Stimulated activated CD4-positive, alpha-beta T cell treated with anti-CD3 and anti-CD28 coated beads, Interleukin-4, amount 100 ng/mL, for 48 hours (primary cell): ENCODE measurements at places on chromosomes 1 and 21.
A peak's percentile ranks its signal among the peaks of the same experiment; 100 is the strongest.

- DNase-seq: no peak
Measured at GRCh38 chr1:50822035-50822776, 137.9 kb downstream of the FAF1 start.

DNA sequence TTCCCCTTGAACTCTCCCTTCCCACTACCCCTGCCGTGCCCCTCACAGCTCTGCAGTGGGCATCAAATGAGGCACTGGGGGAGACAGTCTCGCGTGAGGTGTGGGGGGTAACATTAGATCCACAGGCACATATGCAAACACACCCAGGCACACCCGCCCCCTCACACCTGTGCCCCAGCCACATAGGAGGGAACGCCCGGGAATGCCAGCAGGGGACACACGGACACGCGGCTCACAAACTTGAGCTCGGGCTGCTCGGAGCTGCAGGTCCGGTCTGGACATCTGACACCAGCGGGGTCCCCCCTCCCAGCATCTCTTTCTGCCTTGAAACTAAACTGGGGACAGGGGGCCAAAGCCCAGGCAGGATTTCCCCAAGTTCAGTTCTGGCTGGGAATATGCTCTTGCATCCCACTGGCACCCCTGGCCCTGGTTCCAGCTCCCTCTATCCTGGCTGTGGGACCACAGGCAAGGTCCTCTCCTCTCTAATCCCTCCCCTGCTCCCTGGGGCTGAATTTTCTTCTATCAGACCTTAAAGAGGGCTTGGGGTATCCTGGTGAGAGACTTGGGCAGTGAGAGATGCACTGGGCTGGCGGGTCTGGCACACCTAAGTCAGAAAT, 30.6 kb downstream of the CDCP2 start:
- DNase-seq: no peak

DNA sequence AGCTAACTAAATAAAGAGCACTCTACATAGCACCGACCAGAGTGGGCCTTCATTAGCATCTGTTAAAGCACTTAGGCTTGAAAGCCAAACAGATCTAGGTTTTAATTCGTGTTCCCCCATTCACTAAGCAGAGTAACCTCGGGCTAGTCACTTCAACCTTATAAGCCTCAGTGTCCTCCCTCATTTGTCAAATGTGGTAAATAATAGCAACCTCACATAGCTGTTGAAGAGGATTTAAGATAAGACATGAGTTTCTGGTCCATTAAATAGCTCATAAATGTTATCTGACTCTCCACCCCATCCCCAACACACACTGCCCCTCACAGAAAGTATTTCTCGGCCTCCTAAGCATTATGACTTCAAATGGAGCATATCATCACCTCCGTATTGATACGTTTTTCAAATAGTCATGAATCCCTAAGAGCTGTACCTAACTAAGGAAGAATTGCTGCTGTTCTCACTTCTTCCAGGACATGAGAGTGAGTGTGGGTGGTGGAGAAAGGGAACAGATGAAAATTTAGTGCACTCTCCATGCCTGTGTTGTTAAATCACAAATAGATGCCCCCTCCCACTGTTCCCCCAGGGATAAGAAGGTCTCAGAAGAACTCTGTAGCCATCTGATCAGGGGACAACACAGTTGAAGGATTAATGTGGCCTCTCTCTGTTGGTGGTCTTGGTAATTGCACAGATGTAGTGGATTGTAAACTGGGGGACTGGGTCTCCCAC, 47.6 kb downstream of the PLPP3 start:
- DNase-seq: no peak

DNA sequence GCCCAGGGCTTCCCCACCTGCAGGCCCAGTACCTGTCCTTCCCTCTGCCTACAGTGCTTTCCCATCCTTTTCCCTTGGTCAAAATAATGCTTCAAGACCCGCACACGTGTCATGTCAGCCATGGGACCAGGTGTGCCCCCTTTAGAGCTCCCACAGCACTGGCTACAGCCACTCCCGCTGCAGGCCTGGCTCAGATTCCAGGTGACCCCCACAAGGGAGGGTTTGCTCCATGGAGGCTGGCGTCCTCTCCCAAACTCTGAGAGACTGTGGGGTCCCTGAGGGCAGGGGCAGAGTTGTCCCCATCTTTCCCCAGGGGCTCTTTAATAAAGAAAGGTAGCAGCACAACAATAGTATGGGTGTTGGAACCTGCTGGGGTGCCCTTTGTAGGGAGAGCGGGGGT, 66.4 kb upstream of the RUNX3 start:
- no peak for DNase-seq

- DNase-seq: no peak
Measured at GRCh38 chr1:150115121-150115520, 34.6 kb upstream of the PLEKHO1 start.

DNA sequence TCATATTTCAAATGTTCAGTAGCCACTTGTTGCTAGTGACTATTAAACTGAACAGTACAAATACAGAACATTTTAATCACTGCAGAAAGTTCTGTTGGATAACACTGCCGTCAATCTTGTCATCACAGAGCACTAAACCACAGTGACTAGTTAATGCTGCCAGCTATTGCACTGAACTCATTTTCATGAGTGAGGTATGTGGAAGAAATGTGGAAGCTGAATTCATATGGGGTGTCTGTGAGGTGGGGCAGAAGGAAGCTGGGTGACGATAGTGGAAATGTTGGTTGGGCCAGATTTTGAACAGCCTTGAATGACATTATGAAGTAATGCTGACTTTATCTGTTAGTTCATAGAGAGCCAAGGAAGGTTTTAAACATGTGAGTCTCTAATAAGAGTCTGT, 49.6 kb downstream of the OSBPL9 start:
- DNase-seq: no peak

- peak; percentile 6 for DNase-seq
Measured at GRCh38 chr1:177948336-177948972, 21.4 kb downstream of the SEC16B start.

- no peak for DNase-seq
Measured at GRCh38 chr1:26978901-26979300, 14.6 kb upstream of the TRNP1 start.

GRCh38 chr1:78292361-78292760, 198.4 kb upstream of the PTGFR start:
- no peak for DNase-seq

DNA sequence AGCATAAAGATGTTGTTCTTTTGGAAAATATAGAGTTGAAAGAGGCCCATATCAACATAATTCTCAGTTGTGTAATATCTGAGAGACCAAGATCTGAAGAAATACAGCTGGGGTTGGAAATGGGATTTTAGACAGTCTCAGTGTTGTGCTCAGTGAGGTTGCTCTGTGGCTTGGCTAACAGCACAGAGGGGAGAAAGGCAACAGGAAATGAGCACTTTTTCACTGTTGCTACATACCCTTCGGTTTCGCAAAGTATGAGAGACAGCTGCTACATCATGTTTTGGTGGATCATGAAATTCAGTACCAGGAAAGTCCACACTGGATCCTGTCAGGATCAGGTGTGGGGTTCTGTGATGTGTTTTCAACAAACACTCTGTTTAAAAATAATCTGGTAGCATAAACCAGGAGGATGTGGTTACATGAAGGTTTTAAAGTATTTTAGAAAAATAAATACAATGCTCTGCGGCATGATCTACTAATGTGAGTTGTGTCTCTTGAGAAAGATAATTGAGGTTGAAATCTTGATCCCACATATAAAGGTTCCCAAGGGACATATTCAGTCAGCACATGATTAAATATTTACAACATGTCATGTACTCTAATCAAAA, 7.0 kb upstream of the GPR88 start:
- no peak for DNase-seq

DNA sequence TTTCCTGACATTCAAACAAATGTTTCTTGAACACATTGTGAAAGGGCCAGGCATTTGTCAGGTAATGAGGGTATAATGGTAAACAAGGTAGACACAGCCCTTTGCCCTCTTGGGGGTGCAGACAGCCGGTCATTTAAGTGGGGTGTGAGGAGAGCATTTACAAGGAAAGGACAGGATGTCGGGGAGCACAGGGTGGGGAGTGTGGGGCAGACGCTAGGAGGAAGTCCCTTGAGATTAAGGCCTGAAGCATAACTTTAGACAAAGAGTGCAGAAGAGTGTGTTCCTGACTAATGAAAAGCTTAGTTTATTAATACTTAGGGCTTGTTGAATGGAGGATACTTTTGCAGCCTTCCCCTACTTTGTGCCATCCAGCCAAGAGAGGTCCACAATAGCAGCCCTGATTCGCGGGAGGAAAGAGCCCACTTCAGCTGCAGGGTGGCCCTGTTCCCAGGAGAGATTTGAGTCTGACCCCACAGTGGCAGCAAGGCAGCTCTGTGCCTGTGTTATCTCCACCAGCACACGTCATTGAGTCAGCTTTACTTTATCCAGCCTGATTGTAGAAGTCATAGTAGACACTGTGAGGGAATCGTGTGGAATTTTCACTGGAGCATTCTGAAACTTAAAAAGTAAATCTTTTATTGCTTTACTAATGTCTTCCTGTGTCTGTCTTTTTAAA, 35.1 kb downstream of the MPZL1 start:
- no peak for DNase-seq

DNA sequence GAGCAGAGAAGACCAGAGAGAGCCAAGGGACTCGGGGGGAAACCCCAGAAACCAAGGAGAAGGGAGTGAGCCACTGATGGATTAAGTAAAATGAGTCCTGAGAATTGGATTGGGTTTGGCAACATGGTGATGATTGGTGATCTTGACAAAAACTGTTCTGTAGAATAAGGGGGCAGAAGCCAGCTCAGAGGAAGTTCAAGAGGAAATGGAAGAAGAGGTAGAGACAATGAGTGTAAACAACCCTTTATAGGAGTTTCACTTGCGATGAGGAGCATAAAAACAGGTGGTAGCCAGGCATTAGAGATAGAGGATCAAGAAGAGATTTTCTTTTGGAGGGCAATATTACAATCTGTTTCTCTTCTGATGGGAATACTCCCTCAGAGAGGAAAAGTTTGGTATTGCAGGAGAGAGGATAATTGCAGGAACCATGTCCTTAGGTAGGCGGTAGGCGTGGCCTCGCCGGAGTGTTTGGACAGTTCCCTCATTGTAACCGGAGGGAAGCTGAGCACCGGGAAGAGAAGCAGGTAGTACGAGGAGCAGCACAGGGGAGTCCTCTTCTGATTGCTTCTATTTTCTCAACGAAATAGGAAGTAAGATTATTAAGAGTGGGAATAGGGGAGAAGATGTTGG, 68.4 kb upstream of the TENT5C start:
- DNase-seq: no peak

GRCh38 chr1:172818841-172819527, 160.1 kb downstream of the FASLG start:
- DNase-seq: peak; percentile 37

DNA sequence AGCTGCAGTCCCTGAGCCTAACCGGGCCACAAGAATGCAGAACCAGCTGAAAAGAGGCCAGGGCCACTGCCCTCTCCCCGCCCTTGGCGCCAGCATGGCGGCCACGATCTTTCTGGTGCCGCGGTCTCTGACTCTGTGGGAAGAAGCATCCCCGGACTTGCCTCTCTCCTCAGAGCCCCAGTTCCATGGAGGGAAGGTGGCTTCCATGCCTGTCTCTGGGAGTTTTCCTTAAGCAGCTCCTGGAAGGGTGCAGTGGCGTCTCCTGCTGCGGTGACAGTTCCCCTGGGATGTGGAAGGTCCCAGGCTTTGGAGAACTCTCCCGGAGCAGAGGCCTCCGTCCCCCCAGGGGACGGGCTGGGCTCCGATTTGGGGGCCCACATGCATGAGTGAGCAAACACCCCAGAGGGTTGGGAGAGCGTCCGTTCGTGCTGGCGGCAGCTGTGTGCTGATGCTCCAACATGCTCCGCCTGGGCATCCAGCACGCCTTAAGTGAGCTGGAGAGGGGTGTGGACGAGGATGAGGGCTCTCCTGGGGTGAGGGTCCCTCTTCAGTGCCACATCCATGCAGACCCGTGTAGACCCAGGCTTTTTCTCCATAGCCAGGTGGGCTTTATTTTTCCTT, 109.8 kb upstream of the COL6A1 start:
- no peak for DNase-seq

GRCh38 chr1:112530832-112531231, 22.1 kb downstream of the WNT2B start:
- no peak for DNase-seq

- DNase-seq: no peak
Measured at GRCh38 chr1:67843331-67843730, 10.1 kb upstream of the GNG12 start.

DNA sequence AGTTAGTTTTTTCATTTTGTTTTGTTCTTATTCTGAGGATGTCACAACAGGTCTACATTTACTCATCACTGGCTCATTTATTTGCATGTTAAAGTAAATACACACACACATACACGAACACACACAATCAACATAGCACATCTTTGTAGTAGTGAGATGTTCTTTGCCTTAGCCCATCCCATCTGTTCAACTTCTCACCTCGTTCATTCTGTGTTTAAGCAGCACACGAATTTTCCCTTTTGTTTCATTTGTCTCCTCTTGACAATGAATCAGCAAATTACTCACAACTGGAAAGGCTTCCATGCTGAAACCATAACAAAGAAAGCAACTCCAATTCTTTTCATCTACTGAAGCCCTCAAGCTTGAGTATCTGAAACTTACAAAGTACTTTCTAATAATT, 133.3 kb upstream of the CHRM3 start:
- no peak for DNase-seq

DNA sequence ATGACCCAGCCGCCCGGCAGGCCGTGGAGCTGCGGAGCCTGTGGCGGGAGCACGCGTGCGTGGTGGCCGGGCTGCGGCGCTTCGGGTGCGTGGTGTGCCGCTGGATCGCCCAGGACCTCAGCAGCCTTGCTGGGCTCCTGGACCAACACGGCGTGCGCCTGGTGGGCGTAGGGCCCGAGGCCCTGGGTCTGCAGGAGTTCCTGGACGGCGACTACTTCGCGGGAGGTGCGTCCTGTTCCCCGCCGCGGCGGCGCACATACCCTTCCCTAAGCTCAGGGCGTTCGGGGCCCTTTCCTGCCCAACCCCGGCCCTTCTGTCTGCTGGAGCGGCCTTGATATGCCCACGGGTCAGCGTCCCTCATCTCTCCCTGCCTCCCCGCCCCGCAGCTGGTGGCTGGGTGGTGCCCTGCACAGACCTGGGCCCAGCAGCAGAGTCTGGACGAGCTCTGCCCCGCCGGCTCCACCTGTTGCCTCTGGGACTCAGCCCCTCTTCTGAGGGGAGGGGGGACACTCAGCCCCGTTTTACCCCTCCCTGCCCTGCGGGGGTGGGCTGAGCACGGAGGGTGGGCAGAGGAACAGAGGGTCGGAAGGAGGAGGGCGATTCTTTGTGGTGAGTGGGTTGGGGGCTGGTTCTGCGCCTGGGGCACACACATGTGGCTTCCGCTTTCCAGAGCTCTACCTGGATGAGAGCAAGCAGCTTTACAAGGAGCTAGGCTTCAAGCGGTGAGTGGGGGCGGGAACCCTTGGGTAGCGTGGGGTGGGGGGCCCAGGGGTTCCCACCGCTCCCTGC, 688 bp downstream of the PRXL2B start:
- no peak for DNase-seq

DNA sequence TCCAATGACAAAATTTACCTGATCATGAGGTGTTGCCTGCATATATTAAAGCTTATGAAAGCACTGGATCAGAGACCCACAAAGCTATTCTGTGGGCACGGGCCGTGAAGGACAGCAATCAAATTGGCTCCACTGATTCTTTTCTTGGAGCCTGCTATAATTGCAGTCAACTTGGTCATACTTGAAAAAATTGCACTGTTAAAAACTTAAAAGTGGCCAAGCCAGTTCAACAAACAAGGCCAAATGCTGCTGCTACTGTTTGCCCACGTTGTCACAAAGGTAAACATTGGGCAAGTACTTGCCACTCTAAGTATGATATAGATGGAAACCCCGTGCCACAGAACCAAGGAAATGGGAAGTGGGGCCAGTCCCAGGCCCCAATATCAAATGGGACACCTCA, 37.8 kb downstream of the CYP4A11 start:
- DNase-seq: no peak

GRCh38 chr1:39091845-39092645, 65.9 kb downstream of the NDUFS5 start:
- no peak for DNase-seq

- DNase-seq: no peak
Measured at GRCh38 chr1:9907441-9907840, 2.6 kb downstream of the CTNNBIP1 start.
